ENCODE measurements at places on chromosomes 6 and 20. TPM values are rescaled to one million over a fixed set of nuclear protein-coding genes. Genes with fewer than 3 reads are reported as not detected.

DNA sequence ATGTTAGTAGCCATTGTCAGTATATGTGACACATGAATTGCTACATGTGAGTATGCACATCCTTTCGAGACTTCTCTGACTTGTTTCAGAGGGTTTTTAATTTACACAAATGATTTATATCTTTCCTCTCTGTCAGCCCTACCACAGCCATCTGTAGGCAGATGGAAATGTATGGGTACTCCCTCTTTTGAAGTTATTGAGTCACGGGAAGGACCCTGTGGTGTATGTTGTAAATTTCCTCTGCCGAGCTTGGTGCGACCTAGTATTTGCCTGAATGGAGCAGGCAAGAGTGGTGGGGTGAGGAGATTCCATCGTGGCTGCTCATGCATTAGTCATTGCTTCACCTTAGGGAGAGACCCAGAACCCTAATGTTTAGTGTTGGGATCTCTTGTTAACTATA, 171.9 kb downstream of the JARID2 start:
- no peak overlapping the region for H3K4me3 ChIP-seq
- DNase-seq = no peak
- no peak overlapping the region for H3K27ac ChIP-seq
- H3K27me3 ChIP-seq = no peaks in the 10 kb centered on the region
- peaks cover 18% of the 10 kb centered on the region for H3K4me1 ChIP-seq

DNA sequence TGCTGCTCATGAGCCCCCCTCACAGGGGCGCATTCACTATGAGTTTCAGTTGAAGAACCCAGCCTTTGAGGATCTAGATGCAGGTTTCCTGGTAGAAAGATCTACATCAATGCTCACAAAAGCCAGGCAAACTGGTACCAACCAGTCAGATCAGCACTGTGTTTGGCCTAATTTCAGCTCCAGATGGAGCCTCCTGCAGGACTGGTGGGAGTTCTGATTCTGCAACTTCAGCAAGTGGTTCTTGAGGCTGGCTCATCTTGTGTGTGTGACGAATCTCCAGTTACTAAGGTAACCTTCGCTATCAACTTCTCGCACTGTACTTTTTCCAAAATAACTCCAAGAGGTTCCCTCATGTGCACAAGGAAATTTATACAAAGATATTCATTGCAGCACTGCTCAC, 118.8 kb downstream of the ZMYND8 start:
- peaks cover 37% of the 10 kb centered on the region for H3K36me3 ChIP-seq
- no peaks in the 10 kb centered on the region for H3K27me3 ChIP-seq
- H3K4me1 ChIP-seq = peaks cover 1% of the 10 kb centered on the region
- H3K27ac ChIP-seq = no peak overlapping the region

DNA sequence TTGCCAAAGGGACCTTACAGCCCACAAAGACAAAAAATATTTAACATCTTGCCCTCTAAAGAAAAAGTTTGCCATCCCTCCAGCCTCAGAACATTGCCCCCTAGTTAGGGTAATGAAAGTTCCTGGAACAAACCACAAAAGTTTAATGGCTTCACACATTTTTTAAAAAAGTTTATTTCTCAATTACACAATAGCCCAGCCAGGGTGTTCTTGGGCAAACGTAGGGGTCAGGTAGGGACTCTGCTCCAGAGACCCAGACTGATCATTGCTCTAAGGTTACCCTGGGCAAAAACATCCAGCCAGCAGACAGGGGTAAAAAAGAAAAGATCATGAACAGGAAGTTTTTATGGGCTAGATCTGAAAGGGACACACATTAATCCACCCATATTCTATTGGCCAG, 4.5 kb upstream of the ISM1 start:
- peaks cover 5% of the 10 kb centered on the region for H3K4me1 ChIP-seq
- no peaks in the 10 kb centered on the region for H3K36me3 ChIP-seq
- DNase-seq = no peak
- peaks cover 75% of the 10 kb centered on the region for H3K27me3 ChIP-seq
- no peak overlapping the region for H3K27ac ChIP-seq
- no peak overlapping the region for H3K4me3 ChIP-seq

The STAU1 gene
- 93.9 TPM for total RNA-seq

The FNDC11 gene
- 2.6 TPM for total RNA-seq

GRCh38 chr20:62367136-62367632, at the start of gene LAMA5:
Gene LAMA5 (minus strand): TSS chr20:62367312. CDS start chr20:62367245, 67 bp downstream.
- peaks cover 31% of the 10 kb centered on the region for H3K4me1 ChIP-seq
- H3K4me3 ChIP-seq = peak within 1 kb of the TSS; percentile 69
- peak within 1 kb of the TSS; percentile 78 for H3K27ac ChIP-seq
- no peaks in the 10 kb centered on the region for H3K36me3 ChIP-seq
- no peaks in the 10 kb centered on the region for H3K27me3 ChIP-seq

DNA sequence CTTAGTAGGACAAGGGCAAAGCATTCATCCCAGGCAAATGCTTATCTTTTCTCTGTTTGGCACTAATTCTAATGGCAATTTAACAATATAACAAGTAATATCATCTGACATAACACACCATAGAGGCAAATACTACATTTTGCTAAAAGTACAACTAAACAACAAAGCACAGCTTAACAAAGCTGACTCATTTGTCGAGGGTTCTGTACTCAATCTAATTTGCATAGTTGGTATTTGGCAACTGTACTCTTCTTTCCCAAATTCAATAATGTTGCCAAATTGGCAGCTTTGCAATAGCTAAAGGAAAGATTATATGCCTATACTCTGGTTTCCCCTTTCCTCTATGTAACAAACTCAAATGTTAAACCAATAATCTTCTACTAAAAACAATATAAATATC, 461.0 kb downstream of the PKHD1 start:
- no peak overlapping the region for H3K4me3 ChIP-seq
- H3K27me3 ChIP-seq = no peaks in the 10 kb centered on the region
- no peaks in the 10 kb centered on the region for H3K4me1 ChIP-seq
- no peaks in the 10 kb centered on the region for H3K36me3 ChIP-seq
- no peak for DNase-seq

The MYT1 gene
- 1.9 TPM for total RNA-seq

The PDE10A gene
- total RNA-seq = 14.4 TPM

DNA sequence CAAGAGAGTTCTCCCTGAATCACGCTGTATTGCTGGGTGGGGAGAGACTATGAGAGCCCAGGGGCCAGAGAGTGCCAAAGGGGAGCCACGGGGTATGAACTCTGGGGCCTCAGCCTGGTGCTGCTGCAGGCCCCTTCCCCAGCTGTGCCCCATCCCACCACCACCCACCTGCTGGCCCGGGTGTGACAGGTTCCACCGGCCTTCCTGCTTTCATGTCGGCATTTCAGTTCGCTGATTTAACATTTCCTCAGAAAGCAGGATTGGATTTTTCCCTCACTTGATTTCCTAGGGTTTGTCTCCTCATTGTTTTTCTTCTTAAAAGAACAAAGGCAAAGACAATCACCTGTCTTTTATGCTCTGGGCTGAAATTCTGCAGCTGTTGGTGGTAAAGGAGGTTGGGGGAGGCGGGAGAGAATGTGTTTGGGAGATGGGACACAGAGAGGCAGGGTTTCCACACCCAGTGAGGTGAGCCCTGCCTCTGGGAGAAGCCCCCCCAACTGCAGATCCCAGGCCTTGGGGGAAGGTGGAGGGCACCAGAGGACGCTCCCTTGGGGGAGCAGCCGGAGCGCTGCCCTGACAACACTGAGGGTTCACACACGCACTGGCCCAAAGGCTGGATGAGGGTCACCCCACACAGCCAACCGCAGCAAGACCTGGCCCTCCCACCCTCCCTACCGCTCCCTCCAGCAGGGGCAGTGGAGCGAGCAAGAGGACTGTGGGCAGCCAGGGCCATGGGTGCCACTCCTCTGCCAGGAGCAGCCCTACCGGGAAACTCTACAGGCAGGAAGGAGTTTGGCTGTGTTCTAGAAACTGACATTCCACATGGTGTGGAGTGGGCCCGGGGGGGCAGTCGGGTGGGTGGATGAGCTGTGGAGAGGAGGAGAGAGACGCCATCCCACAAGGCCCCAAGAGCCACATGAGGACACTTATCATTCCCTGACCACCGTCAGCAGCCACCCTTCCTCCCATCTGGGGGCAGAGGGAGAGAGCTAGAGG, 10.5 kb upstream of the MLN start:
- no peak for DNase-seq
- no peak overlapping the region for H3K4me3 ChIP-seq
- no peaks in the 10 kb centered on the region for H3K36me3 ChIP-seq
- H3K27ac ChIP-seq = no peak overlapping the region
- H3K27me3 ChIP-seq = peaks cover 48% of the 10 kb centered on the region

The CGAS gene
- 0.24 TPM for total RNA-seq

- H3K4me1 ChIP-seq = peaks cover 7% of the 10 kb centered on the region
- H3K4me3 ChIP-seq = no peak overlapping the region
- H3K36me3 ChIP-seq = peaks cover 5% of the 10 kb centered on the region
- no peak overlapping the region for H3K27ac ChIP-seq
- DNase-seq = no peak
- peaks cover 8% of the 10 kb centered on the region for H3K27me3 ChIP-seq
These were observed 3.7 kb downstream of the TPD52L1 start for GRCh38 chr6:125157280-125157679.

DNA sequence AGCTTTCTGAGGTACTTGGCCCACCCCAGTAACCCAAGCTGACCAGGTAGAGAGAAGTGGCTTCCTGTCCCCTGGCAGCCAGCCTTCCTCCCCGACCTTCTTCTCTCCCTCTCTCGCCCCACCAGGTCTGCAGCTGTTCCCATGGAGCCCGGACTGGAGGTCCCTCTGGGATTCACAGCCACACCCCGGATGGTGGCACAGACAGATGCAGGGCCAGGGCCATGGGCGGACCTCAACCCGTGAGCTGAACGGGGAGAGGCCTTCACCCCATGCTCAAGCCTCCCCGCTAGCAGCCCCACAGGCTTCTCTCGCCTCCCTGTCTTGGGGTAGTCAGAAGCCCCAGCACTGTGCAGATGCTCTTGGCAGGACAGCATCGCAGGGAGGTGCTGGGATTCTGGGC, 41.3 kb downstream of the CPXM1 start:
- H3K36me3 ChIP-seq = peaks cover 2% of the 10 kb centered on the region
- peaks cover 42% of the 10 kb centered on the region for H3K27me3 ChIP-seq
- no peaks in the 10 kb centered on the region for H3K4me1 ChIP-seq
- DNase-seq = no peak
- H3K27ac ChIP-seq = no peak overlapping the region

DNA sequence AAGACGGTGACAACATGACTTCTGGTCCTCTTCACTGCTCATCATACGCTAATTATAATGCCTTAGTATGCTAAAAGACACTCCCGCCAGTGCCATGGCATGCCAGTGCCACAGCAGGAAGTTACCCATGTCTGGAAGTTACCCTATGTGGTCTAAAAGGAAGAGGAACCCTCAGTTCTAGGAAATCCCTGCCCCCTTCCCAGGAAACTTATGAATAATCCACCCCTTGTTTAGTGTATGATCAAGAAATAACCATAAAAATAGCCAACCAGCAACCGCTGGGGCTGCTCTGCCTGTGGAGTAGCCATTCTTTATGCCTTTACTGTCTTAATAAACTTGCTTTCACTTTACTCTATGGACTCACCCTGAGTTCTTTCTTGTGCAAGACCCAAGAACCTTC, 15.8 kb upstream of the SERPINB9 start:
- no peaks in the 10 kb centered on the region for H3K27me3 ChIP-seq
- H3K4me1 ChIP-seq = peaks cover 16% of the 10 kb centered on the region
- H3K27ac ChIP-seq = no peak overlapping the region
- H3K36me3 ChIP-seq = peaks cover 3% of the 10 kb centered on the region

- no peaks in the 10 kb centered on the region for H3K36me3 ChIP-seq
- no peak overlapping the region for H3K27ac ChIP-seq
- H3K27me3 ChIP-seq = no peaks in the 10 kb centered on the region
- DNase-seq = no peak
- no peak overlapping the region for H3K4me3 ChIP-seq
These were observed 50.0 kb upstream of the PLCB1 start for GRCh38 chr20:8082025-8082424.

The MLN gene
- total RNA-seq = not detected

DNA sequence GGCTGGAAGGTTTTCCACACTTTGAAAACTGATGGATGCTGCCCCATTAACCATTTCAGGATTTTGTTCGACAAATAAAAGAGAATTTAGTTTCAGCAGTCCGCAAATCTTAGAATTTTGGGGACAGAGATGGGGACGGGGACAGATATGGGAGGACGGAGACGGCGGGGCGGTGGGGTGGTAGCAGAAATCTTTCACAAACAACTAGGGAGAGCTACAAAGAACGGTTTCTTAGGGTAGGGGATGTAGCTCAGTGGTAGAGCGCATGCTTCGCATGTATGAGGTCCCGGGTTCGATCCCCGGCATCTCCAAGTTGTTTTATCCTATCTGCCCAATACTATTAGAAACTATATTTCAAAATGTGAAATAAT, 15.1 kb downstream of the HMGN4 start:
- peaks cover 11% of the 10 kb centered on the region for H3K27me3 ChIP-seq

DNA sequence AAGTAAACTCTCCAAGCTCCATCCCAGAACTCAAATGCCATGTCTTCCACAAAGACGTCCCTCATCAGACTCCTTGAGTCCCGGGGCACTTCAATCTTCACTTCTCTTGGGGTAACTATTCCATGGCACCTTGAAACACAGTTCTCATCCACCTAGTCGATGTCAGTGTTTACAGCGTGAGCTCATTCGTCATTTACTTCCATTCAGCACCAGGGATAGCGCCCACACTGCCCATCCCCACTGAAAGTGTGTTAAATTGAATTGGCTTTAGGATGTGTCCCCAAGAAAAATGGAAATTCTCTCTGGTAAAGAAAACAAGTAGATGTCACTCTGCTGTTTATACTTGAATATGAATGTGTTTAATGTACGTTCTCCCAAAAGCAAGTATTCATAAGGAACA, 31.3 kb downstream of the KCNK15 start:
- peaks cover 12% of the 10 kb centered on the region for H3K27me3 ChIP-seq
- DNase-seq = peak; percentile 52
- no peaks in the 10 kb centered on the region for H3K4me1 ChIP-seq
- H3K36me3 ChIP-seq = no peaks in the 10 kb centered on the region
- H3K27ac ChIP-seq = no peak overlapping the region
- H3K4me3 ChIP-seq = no peak overlapping the region

GRCh38 chr6:125503181-125503580, 201.4 kb upstream of the HDDC2 start:
- no peak overlapping the region for H3K27ac ChIP-seq
- H3K36me3 ChIP-seq = no peaks in the 10 kb centered on the region

The LCA5 gene
- 8.9 TPM for total RNA-seq

DNA sequence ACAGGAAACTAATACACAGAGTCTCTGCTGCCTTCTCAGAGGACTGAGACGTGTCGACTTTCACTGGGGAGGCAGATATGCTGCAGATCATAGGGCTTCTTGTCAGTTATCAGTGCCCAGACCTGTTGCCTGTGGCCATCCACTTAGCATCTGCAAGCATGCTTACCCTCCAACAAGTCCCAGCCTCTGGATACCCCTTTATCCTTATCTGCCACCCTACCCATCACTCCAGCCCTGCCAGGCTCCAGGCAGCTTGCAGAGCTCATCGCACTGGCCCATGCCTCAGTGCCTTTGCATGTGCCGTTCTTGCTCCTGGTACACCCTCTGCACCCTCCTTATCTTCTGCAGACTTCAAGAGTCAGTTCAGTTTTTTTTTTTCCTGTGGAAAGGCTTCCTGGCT, 119.2 kb downstream of the TOX2 start:
- no peak overlapping the region for H3K27ac ChIP-seq
- no peak overlapping the region for H3K4me3 ChIP-seq
- no peak for DNase-seq
- H3K4me1 ChIP-seq = no peaks in the 10 kb centered on the region
- H3K27me3 ChIP-seq = peaks cover 38% of the 10 kb centered on the region

The HDGFL1 gene
- not detected for total RNA-seq

All from progenitor cell of endocrine pancreas (in vitro differentiated cells).